H7 (cell line): ENCODE measurements at places on chromosomes 12 and 14. TPM values are rescaled to one million over a fixed set of nuclear protein-coding genes. Genes with fewer than 3 reads are reported as not detected.

- DNase-seq, result peak; percentile 31
Measured at GRCh38 chr12:19757317-19757877, 318.1 kb downstream of the AEBP2 start.

- no peak for DNase-seq
Measured at GRCh38 chr12:48767521-48767920, 21.4 kb downstream of the ADCY6 start.

Gene PROX2
- not detected in 2 replicates for total RNA-seq

Gene IKZF4
- 1.5 and 3.7 TPM in 2 replicates for total RNA-seq

Gene SYNDIG1L
- 0.48 and 0.76 TPM in 2 replicates for total RNA-seq

Gene ACRBP
- total RNA-seq, result 0.80 and 3.6 TPM in 2 replicates

DNA sequence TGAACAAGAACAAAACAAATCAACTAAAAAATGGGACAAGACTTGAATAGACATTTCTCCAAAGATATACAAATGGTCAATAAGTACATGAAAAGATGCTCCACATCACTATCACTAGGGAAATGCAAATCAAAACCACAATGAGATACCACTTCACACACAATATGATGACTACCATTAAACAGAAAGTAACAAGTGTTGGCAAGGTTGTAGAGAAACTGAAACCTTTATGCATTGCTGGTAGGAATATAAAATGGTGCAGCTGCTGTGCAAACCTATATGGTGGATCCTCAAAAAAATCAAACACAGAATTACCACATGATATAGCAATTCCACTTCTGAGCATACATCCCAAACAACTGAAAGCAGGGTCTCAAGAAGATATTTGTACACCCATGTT lies 5.2 kb downstream of the SMAGP start:
- no peak for DNase-seq

DNA sequence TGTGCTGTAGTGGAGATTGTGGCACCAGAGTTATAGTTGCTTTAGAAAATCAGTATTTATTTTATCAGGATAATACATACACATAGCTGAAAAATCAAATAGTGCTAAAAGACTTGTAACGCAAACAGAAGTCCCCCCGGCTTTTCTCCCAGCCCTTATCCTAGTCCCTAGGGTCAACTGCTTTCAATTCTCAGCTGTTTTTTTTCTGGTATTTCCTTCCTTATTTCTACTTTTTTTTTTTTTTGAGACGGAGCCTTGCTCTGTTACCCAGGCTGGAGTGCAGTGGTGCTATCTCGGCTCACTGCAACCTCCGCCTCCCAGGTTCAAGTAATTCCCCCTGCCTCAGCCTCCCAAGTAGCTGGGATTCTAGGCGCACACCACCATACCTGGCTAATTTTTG lies 8.4 kb upstream of the CTDSP2 start:
- no peak for DNase-seq

Gene TEX22
- 0.42 and 1.1 TPM in 2 replicates for total RNA-seq

- DNase-seq, result no peak
Measured at GRCh38 chr12:51910691-51911090, 3.4 kb downstream of the ACVRL1 start.

DNA sequence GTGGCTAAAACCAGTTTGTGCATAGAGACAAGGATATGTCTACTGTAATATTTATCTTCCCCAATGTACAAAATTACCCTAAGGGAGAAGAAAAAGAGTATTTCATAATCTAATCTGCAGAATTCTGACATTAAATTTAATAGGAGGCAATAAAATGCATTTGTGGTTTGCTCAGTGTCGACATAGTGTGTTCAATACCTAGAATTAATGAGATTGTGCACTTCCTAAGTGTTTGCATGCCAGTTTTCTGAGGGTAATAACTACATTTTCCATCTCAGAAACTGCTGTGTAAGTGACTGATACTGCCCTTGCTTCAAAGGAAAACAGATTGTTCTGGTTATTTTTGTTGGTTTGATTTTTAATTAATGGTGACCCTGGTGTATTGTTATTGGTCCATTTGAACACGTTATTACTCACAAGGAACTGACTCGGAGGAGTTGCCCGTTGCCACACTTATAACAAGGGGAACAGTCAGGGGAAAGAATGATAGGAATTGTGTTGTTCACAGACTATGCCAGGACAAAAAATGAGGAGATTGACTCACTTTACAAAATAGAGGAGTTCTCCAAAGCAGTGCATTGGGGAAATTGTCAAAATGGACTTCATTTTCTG lies 960.3 kb upstream of the TMEM132C start:
- DNase-seq, result no peak

DNA sequence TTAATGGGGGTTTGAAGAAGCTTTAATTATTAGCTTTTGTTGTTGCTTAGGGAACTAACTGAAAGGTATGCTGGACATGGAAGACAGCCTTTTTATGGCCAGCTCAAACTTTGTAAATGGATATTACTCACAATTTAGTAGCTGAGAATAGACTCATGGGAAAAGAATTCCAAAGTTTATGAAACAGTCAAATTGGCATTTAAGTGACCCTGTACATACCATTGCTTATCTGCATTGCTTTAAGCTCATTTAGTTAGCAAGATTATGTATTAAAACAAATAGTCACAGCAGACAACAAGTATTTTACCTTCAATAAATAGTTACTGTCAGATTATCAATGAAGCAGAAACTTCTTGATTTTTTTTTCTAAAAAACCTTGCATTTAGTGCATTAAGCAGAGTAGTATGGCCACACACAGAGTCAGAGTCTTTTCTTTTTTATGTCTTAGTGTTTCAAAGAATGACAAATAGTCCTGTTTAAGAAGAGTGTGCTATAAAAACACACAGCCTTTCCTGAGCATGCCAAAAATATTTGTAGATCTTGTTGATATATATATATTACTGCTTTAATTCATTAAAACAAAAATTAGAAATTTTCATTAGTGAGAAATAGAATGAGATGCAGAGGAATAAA lies 102.2 kb downstream of the TTC6 start:
- no peak for DNase-seq

Gene FLVCR2
- total RNA-seq, result 2.7 and 4.6 TPM in 2 replicates

DNA sequence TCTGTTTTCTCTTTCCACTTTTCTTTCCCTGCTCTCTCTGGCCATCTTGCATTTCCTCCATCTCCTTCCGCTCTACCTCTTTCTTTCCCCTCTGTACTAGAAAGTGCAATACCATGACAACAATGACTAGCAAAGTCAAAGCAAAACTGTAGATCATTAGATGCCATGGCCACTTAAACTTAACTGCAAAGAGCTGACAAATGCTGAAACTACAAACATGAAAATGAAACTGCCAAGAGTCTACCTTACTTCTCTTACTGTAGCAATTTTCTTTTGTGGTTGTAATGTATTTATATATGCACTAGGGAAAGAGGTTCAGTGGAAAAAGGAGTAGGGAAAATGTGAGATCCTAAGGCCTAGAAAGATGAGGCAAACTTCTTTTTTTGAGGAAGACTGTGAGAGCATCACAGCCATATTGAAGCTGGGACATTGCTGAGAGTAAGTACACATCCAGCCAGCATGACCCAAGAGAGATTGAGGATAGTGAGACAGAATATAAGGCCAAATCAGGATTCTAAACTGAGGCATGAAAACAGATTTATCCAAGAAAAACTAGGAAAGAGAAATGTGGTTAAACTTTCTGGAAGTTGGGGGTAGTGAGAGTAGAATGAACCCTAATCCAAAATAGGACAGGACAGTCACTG lies 276.6 kb upstream of the NAV3 start:
- no peak for DNase-seq

- DNase-seq, result no peak
Measured at GRCh38 chr12:60096727-60097126, 500.9 kb downstream of the SLC16A7 start.

DNA sequence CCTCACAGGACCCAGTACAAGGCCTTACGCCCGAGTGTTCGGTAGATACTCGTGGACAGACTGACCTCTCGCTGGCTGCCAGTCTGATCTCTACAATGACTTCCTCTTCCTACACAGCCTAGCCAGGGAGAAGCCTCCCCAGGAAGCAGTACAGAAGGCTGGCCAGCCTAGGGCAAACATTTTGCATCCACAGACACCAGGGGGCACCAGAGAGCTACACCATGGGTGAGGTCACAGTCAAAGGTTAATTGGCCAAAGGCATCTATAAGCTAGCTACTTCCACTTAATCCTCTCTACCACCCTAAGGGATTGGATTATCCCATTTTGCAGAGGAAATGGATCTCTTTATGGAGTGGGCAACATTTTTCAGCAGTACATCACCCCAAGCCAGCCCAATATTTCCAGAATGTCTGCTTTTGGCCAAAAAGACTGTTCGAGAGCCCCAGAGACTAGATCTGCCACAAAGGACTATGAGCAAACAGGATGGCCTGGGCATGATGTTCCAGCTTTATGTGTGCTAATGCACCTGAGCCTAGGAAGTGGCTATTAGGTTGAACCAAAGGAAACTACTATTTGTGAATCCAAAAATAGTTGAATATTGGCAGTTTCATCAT lies 14.6 kb upstream of the PNMA1 start:
- peak; percentile 95 for DNase-seq

DNA sequence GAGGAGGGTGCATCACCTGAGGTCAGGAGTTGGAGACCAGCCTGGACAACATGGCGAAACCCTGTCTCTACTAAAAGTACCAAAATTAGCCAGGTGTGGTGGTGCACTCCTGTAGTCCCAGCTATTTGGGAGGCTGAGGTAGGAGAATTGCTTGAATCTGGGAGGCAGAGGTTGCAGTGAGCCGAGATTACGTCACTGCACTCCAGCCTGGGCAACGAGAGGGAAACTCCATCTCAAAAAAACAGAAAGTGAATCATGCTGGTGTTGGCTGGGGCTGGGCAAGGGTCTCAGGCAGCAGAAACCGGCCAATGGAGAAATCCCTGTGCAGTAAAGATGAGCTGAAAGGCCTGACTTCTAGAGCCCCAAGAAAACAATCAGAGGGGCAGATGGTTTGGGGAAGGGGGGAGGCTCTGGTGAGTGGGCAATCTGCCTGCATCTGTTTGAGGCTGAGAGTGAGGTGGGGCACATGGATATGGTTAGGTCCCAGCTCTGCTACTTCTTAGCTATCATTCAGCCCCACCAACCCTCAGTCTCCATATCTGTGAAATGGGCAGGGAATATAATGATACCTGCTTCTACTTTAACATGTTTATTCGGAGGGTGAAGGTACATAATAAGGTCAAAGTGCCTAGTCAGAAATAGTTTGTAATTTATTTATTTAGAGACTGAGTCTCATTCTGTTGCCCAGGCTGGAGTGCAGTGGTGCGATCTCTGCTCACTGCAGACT lies 21.3 kb upstream of the COX6A1 start:
- no peak for DNase-seq

Gene BBOF1
- total RNA-seq, result 0.31 and 0.44 TPM in 2 replicates

Gene TSPAN19
- not detected in 2 replicates for total RNA-seq

DNA sequence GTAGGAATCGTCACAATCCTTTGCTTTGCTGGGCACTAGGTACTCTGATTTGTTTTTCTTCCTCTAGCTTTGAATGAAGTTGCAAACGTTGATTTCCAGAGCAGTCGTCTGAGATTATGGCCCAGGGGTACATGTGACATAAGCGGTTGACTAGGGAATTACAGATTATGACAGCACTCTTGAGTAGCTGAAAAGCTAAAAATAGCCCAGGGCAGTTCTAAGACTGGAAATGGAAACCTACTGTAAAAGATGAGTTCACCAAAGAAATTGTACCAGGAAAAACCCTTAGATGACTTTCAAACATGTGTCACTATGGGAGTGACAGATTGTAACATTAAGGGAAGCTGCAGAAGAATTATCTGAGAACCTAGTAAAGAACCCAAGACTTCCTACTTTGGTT lies 108.5 kb downstream of the ANO6 start:
- no peak for DNase-seq

GRCh38 chr12:12033824-12034223 lies 36.9 kb upstream of the BCL2L14 start:
- DNase-seq, result no peak

GRCh38 chr12:80100591-80100990 lies 1.3 kb downstream of the OTOGL start:
- no peak for DNase-seq

- DNase-seq, result no peak
Measured at GRCh38 chr12:129607301-129607700, 296.5 kb downstream of the TMEM132D start.

DNA sequence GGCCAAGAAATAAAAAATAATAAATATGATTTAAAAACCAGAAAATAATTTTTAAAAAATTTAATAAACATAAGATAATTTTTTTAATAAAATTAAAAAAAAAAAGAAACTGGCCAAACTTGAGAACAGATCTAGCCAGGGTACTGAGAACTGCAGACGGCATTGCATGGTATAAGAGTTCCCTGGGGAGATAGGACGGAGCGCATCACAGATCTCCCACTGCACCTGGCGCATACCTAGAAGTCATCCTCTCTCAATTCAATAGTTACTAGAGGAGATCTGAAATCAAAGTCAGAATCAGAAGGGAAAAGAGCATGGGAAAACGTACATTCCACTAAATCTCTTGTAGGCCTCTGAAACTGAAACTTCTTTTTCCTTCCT lies 58.9 kb upstream of the BCL2L14 start:
- peak; percentile 47 for DNase-seq

Gene PMCH
- not detected in 2 replicates for total RNA-seq

Gene ANG
- 19.4 and 23.5 TPM in 2 replicates for total RNA-seq

Gene EPYC
- not detected in 2 replicates for total RNA-seq

- no peak for DNase-seq
Measured at GRCh38 chr12:70798016-70798783, 122.3 kb downstream of the PTPRR start.

DNA sequence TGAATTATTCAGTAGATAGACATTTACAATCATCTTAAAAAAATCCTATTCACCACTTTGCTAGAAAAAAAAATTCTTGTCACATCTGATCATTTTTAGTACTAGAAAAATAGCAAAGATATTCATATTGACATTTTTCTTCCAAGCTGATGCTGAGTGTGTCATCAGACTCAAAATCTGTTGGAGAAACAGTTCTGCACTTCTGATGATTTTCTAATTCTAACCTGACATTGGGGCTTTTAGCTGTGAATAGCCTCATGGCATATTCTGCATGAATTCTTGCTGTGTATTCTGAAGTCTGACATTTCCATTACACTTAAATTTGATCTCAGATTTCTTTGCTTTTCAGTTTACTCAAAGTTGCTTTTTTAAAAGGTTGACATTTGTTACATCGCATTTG lies 150.1 kb downstream of the PIK3C2G start:
- no peak for DNase-seq

GRCh38 chr14:104926619-104927431 lies 2.1 kb downstream of the PLD4 start:
- DNase-seq, result no peak

Gene CIROP
- 0.42 TPM in 1 of 2 replicates, not detected in the other for total RNA-seq

Gene LHX5
- 0.07 and 0.85 TPM in 2 replicates for total RNA-seq

DNA sequence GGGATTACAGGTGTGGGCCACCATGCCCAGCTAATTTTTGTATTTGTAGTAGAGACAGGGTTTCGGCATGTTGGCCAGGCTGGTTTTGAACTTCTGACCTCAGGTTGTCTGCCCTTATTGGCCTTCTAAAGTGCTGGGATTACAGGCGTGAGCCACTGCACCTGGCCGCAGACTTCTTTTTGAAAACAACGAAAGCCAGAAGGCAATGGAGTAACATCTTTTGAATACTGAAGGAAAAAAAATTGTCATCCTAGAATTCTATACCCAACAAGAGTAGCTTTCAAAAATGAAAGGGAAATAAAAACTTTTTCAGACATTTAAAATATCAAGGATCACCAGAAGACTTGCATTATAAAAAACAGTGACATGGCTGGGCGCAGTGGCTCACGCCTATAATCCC lies 38.7 kb upstream of the CTDSP2 start:
- DNase-seq, result no peak

Gene EEF1AKMT3
- 3.2 and 3.6 TPM in 2 replicates for total RNA-seq
